B cell (primary cell): ENCODE measurements at places on chromosomes 7 and 10. TPM values are rescaled to one million over a fixed set of nuclear protein-coding genes. Genes with fewer than 3 reads are reported as not detected.

PWWP2B gene
- 34.4 and 39.6 TPM in 2 replicates for total RNA-seq

NACAD gene
- 0.41 and 0.49 TPM in 2 replicates for total RNA-seq

TCF7L2 gene
- 1.1 and 2.3 TPM in 2 replicates for total RNA-seq

CARD11 gene
- 129 and 133 TPM in 2 replicates for total RNA-seq

STEAP1 gene
- total RNA-seq, result 0.32 TPM in 1 of 2 replicates, not detected in the other

LAMB4 gene
- total RNA-seq, result not detected in 2 replicates

PLAU gene
- total RNA-seq, result not detected in 2 replicates

POLR2J2 gene
- total RNA-seq, result 53.0 and 61.1 TPM in 2 replicates

PILRA gene
- total RNA-seq, result 9.8 and 10.3 TPM in 2 replicates

ZNF117 gene
- 9.0 and 9.2 TPM in 2 replicates for total RNA-seq

NRG3 gene
- total RNA-seq, result not detected in 2 replicates

POLR3A gene
- 18.3 and 18.4 TPM in 2 replicates for total RNA-seq

FAM13C gene
- not detected in 2 replicates for total RNA-seq

FAM170B gene
- not detected in 2 replicates for total RNA-seq

GRCh38 chr7:7438851-7439250 lies 96.8 kb downstream of the COL28A1 start:
- no peak for DNase-seq

DNA sequence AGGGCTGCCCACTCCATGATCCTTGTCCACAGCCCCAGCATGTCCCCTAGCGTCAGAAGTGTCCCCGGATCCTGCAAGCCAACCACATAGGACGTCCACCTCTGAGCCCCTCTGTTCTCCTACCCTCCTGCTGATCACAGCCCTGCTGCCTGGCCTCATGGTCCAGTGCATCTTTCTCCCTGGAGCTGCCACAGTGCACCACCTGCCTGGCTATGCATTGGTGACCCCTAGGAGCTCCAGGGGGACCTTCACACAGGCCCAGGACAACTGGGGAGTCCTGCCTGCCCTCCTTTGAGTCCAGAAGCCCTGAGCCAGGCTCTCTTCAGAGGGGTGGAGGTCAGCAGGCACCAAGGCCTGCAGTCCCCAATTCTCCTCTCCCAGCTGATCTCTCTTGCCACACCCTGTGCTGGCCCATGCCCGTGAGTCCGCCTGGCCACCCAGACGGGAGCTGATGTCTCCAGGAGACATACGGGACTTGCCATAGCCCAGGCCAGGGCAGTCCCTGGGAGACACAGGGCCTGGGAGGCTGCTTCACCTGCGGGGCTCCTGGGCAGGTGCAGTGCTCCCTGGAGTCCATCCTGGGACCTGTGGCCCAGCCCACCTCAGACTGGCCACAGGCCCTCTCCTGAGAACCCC lies 77.4 kb upstream of the RET start:
- DNase-seq, result no peak

DNA sequence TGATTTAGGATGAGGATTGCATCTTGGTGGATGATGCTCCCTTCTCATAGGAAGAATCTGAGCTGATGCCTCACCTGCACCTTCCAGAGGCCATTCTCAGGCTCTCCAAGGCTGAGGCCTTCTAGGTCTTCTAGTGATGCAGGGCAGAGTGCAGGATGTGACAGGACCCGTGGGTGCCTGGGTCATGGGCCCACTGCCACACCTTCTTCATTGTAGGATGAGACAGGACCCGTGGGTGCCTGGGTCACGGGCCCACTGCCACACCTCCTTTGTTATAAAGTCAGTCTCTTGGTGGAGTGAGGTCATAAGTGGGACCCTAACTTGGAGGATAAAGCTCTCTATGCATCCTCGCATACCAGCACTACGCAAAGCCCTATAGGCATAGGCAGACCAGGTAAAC lies 109.9 kb upstream of the TCERG1L start:
- DNase-seq, result no peak

- DNase-seq, result no peak
Measured at GRCh38 chr7:128103498-128104107, 72.4 kb upstream of the LRRC4 start.

- no peak for DNase-seq
Measured at GRCh38 chr7:84841809-84842208, 345.0 kb downstream of the SEMA3D start.

DNA sequence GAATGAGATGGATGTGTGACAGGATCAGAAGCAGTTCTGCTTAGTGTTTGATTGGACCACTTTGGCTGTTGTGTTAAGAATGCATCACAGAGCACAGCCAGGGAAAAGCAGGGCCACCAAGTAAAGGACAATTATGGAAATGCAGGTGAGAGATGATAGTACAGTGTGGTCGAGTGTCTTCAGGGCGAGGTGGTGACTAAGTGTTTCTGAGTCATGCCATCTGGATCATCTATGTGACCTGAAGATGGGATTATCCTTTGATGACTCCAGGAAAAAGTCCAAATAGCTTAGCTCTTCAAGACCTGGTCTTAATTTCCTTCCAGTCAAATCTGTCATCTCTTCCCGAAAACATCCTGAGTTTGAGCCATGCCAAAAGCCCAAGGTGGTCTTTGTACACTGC lies 523.2 kb upstream of the IGFBP3 start:
- DNase-seq, result no peak

GRCh38 chr10:25191162-25191895 lies 16.5 kb downstream of the GPR158 start:
- no peak for DNase-seq

DNA sequence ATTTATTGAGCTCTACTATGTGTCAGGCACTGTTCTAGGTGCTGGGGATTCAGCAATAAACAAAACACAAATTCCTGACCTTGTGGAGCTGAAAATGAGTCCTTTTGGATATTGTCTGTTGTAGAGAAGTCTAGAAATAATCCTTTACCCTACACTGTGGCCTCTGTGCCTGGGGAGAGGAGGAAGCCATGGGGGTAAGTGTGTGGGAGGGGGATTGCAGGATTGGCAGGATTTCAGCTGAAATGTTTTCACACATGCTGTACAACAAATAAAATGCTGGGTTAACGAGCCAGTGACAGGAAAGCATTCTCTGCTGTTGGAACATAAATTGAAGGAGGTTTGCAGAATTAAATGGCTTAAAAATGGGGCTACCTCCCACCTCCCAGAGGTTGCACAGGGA lies 189.4 kb downstream of the FANK1 start:
- no peak for DNase-seq

DNA sequence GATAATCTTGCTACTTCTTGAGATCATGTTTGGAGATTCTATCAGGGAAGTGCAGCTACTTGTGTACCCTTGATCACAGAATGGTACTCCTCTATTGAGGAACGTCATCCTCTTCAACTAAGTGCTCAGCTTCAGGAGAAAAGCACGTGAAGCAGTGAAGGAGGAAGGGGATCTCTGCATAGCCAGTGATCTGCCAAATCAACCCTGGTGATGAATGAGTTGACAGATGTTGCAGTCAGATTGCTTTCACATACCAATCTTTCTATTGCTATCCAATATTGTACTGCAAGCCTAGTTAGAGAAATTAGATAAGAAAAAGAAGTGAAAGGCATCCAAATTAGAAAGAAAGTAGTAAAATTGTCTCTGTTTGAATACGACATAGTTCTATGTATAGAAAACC lies 309.4 kb downstream of the TWIST1 start:
- no peak for DNase-seq

DNA sequence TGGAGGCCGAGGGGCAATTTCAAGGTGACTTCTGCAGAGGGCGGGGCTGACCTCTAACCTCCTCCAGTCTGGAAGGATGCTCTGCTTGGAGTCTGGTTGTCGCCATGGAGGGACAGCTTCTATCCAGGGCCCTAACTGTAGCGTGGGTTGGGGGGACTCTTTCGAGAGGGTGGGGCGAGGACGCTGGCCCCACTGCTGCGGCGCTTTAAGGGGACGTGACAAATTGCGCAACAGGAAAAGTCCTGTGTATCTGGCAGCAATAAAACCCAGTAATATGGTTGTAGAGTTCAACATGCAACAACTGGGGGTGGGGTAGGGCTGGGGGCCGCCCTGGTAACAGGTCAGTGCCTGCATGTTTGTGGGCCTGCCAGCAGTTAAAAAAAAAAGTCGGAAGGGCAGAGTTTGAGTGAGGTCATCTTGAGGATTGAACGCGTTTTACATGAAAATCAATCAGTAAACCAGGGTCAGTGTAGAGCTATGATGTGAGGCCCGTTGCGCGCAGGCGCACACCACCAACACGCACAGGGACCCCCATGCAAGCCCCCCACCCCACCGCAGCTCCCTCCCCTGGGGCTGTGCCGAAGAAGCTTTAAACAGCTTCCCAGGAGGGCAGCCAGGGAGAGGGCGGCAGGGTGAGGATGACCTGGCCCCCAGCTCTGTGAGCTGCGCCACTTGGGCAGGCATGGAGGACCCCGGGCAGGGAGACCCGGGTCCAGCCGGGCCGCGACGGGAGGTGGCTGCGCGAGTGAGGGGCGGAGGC lies 4.3 kb downstream of the SHH start:
- no peak for DNase-seq

GRCh38 chr10:3261921-3262320 lies 89.3 kb upstream of the PITRM1 start:
- no peak for DNase-seq

DNA sequence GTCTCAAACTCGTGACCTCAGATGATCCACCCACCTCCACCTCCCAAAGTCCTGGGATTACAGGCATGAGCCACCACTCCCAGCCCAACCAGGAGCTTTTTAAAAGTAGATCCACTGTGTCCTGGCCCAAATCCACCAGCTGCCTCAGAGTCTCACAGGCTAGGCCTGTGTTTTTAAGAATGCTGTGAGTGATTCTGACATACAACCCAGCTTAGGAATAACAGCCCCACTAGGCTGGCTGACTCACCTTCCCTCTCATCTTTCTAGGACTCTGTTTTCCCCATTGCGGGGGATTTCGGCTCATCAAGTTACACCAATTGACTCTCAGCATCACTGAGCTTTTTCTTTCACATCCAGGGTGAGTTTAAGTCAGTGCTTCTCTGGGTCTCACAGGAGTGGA lies 207.6 kb downstream of the SKIDA1 start:
- DNase-seq, result no peak

- no peak for DNase-seq
Measured at GRCh38 chr7:134329614-134330346, 13.1 kb upstream of the SLC35B4 start.

DNA sequence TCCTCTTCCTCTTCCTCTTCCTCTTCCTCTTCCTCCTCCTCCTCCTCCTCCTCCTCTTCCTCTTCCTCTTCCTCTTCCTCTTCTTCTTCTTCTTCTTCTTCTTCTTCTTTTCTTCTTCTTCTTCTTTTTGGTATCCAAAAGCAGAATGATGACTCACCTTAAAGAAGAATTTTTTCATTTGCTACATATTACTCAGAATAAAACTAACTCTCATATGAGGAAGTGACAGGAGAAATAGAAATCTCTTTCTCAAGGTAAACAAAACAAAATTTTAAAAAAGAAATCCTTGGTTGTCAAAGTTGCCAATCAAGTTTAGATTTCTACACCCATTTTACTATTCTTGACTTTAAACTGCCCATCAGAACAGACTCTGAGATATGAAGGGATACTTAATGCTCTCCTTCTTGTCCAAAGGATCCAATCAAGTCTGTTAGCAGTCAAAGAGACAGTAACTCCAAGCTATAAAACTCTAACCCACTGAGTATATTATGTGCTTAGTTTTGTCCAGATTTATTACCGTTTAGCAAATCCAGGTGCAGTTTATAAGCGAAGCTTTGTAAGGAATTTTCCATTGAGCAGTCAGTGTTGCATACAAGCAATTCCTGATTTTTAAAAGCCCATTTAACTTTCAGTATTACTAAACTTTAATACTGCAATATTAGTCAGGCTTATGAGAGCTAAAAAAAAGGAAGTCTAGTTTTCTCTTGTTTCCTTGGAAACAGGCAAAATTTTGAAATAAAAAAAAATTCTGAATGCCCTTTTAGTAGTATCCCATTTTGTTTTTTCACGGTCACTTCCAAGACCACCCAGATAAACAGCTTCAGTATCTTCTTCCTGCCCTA lies 43.1 kb upstream of the SNX13 start:
- DNase-seq, result no peak

GRCh38 chr10:29804025-29804852 lies 169.5 kb upstream of the SVIL start:
- DNase-seq, result no peak

GRCh38 chr10:112562122-112562521 lies 115.1 kb downstream of the VTI1A start:
- DNase-seq, result no peak

GRCh38 chr10:62248465-62248864 lies 20.2 kb downstream of the RTKN2 start:
- no peak for DNase-seq

GRCh38 chr7:154976844-154977243 lies 26.1 kb downstream of the PAXIP1 start:
- no peak for DNase-seq

- no peak for DNase-seq
Measured at GRCh38 chr10:131723297-131724168, 177.3 kb upstream of the PPP2R2D start.

DNA sequence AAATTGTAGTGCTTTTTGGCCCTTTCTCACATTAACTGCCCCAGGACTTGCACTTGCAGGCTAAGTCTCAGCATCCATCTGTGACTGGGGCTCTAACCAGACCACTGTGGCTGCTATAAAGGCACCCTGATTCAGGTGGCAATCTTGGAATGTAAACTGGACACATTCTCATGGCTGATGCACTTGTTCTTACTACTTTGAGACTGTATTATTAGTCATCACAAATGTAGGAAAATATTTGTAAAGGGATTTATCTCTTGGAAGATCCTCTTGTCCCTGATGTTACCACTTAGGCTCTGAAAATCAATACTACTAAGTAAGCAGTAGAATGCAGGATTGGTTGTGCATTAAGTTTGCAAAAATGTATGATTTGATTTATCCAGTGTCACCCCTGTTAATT lies 25.0 kb downstream of the PDE1C start:
- DNase-seq, result no peak

GRCh38 chr7:138563808-138564207 lies 103.7 kb downstream of the TRIM24 start:
- DNase-seq, result no peak

DNA sequence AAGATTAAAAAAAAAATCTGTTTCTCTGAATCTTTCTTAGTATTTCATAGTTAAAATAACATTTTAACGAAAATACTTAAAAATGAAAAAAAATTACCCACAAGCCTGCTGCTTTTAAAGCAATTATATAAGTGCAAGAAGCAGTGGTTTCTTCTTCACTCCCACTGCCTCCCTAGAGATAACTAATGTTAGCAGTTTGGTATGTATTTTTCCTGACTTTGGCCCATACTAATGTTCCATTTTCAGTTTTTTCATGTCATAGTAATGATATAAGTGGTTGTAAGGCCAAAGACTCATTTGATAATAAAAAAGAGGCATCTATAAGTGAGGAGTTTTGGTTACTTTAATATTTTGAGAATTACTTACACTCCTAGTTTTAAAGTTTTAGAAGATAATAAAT lies 24.3 kb upstream of the LAMB1 start:
- DNase-seq, result no peak

DNA sequence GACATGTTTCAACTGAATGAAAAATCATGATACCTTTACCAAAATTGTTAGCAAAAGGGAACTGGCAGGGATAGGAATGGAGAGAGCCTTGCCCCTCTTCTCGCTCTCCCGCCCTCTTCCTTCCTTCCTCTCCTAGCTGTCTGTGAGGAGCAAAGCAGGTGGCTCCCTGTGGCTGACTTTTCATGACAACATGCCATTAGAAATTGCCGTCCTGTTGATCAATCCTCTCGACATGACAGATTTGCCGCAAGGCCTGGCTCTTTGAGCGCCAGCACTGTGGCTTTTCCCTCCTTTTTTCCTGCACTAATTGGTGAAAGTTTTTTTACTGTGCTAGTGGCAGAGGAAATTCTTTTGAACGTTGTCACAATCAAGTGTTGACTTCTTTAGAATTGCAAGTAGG lies 171.1 kb downstream of the TCF7L2 start:
- DNase-seq, result no peak

GRCh38 chr10:43667317-43667731 lies 18.6 kb upstream of the ZNF32 start:
- DNase-seq, result no peak
